Stimulated activated CD4-positive, alpha-beta T cell treated with anti-CD3 and anti-CD28 coated beads, Interleukin-1b, Interleukin-23, amount 100 ng/mL, for 1 hour (primary cell): ENCODE measurements at places on chromosomes 12 and 14.

- no peak for DNase-seq
These were observed 13.0 kb upstream of the PYGL start for GRCh38 chr14:50957296-50957695.

DNA sequence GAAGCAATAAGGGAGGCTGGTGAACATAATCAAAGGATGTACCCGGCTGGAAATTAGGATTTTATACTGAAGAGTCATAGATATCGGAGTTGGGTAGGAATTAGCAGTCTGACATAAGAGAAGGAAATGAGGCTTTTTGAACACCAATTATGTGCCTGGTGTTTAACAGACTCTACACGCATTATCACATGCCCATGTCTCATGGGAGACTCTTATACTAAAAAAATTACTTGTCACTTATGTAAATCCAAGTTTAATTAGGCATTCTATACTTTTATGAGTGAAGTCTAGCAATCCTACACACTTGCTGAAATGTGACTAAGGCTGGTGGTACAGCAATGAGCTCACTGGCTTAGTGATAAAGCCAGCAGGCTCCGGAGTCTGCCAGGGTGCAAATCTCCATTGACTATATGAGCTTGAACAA lies 93.5 kb downstream of the NUAK1 start:
- DNase-seq = no peak

- DNase-seq = no peak
These were observed 164.5 kb downstream of the SLC38A4 start for GRCh38 chr12:46661110-46661845.

DNA sequence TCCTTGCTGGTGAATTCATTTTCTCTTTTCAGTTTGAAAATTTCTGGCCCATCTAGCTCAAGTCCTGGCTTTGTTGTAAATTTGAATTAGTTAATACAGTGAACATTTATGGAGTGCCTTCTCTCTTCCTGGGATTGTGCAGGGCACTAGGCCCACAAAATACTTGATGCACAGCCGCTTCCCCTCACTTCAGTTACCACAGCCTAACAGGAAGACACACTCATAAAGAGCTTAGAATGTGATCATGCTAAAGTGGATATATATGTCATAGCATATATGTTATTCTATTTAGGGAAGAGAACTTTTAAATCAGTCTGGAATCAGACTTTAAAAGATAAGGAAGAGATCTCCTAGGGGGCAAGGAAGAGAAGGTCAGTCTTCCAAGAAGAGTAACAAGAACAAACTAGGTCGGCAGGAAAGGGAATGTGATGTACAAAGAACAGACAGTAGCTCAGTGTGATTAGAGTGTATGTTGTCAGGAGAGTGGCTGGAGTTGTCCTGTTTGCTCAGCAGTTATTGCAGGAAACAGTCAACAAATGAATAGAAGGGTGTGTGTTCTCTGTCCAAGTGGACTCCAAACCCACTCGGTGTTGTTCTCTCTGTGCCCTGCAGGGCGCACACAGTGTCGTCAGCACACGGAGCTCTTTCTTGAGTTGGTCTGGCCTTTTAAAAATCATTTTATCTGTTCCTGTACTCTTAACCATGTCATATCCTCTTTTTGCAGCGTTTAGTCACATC lies 74.4 kb downstream of the DAAM1 start:
- no peak for DNase-seq

GRCh38 chr14:91891721-91892220 lies 24.4 kb upstream of the TC2N start:
- no peak for DNase-seq

DNA sequence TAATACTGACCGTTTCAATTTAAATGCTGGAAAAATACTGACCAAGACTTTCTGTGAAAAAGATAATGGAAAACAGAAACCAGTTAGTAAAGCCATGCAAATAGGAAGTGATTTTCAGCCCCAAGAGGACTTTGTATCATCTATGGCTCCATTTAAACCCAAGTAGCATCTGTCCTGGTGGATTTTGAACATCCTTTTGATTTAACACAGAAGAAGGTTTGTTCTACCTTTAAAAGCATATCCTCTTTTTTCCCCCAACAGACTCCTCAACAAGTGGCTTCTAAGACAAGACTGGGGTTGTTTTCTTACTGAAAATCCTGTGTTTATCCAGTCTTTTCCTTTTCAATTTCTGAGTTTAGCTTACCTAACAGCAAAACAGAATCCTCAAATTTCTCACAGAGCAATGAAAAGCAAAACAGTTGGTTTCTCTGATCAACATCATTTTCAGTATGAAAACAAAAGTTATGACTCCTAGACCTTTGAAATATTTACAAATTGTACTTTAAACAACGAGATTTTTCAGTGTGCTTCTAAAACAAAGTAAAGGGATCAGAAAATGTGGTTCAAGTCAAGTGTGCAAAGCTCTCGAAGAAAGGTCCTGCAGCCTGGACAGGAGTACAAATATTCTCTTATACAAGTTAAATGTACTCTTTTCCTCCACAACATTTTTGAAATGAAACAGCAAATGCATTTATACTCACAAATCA lies 2.9 kb downstream of the PHLDA1 start:
- DNase-seq = no peak

DNA sequence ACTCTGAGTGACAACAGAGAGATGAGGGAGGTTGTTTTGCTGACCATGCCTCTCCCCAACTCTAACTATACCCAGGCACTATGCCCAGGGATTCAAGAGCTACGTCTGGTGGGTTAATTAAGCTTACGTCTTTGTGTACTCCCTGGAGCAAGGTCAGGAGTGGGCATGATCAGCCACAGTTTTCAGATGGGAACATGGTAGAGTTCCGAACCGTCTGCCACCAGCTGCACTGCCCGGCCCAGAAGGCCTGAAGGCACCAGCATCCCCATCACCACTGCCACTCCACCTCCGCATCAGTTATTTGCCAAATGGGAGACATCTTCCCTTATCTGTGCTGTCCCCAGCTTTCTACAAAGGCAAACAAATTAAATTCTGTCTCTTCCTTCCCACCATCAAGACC lies 11.1 kb upstream of the GPX2 start:
- no peak for DNase-seq

DNA sequence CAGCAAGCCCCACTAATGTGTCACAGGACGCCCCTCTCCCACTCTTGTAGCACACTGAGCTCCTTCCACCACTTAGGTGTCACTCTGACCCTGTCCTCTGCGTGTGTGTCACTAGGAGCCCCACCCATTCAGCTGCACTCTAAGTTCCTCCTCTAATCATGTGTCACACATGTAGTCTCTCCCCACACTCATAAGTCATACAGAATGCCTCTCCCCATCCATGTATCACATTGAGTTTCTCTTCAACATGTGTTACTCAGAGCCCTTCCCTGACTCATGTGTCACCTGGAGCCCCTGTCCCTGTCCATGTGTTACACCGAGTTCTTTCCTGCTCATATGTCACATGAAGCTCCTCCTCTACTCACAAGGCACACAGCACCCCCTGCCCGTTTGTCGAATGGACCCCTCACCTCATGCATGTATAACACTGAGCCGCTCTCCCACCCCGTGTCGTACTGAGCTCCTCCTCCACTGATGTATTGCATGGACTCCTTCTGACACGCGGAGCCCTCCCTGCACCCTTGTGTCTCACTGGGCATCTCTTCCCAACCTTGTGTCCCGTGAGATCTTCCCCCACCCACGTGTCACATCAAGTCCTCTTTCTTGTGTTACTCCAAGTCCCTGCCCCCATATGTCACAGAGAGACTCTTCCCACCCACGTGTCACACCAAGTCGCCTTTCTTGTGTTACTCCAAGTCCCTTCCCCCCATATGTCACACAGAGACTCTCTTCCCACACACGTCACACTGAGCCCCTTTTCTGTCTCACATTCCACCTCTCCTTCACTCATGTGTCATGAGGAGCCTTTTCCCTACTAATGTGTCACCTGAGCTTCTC lies 31.0 kb downstream of the RTL1 start:
- no peak for DNase-seq

DNA sequence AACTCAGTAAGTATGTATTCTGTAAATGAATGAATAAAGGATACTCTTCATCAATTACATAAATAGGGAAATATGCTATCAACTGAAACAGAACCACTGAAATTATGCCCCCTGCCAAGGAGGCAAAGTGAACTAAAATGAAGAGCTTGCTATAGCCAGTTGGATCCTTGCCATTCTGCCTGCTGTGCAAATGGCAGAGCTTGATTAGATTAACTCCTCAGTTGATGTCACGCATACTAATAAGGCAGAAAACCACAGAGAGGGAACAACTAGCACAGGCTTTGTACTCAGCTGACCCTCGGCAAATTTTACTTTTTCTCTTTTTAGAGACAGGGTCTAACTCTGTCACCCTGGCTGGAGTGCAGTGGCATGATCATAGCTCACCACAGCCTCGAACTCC lies 36.7 kb upstream of the FERMT2 start:
- no peak for DNase-seq

- no peak for DNase-seq
These were observed 46.9 kb upstream of the MDM1 start for GRCh38 chr12:68378872-68379606.

DNA sequence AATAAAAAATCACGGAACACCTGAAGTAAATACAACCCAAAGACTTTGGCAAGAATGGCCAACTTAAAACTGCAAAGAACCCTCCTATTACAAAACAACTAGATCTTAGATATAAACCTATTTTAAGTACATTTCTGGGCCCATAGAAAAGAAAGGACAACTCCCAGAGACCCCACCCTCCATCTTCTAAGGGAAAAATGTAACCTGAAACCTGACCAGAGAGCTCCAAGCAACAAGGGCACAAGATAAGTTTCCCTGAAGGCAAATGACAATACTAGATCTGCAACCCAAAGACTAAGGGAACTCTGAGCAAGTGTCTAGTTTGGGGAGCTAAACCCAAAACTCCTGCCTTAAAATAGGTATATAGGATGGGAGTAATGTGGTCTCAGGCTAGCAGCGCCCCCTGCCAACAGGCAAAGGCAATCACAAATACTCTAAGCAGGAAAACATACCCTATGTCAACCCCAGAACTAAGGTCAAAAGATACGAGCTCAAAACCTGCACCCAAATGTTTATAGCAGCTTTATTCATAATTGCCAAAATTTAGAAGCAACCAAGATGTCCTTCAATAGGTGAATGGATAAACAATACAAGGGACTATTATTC lies 218.9 kb downstream of the ITPR2 start:
- DNase-seq = no peak

GRCh38 chr12:103318566-103318965 lies 177.2 kb downstream of the C12orf42 start:
- no peak for DNase-seq

- no peak for DNase-seq
These were observed 15.1 kb downstream of the XRCC3 start for GRCh38 chr14:103699901-103700752.

DNA sequence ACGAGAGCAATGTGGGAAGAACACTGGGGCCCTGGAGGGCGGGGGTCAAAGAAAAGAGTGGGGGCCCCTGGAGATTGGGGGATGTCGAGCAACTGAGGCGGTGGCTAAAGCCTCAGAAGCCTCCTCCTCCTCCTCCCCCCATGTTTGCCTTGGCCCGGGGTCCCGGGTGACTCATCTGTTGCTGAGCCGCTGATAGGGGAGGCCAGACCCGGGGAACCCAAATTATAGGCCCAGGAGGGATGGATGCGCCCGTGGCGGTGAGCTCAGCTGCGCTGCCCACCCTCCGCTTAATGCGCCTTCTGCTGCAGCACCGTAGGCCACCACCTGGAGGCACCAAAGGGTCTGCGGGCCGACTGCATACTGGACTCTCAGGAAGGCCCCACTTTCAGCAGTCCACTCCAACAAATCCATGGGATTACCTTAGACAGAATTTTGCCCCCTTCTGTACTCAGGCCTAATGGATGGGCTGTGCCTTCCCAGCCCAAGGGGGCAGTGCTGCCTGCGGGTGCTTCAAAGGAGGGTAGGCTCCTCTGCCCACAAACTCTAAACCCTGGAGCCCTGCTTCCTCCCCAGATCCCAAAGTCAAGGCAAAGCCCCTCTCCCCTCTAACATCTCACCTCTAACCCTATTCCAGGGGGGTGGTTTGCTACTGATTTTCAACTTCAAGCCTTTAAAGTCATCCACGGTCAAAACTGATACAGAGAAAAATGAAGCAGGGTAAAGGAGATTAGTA lies 2.6 kb upstream of the WNT10B start:
- no peak for DNase-seq

DNA sequence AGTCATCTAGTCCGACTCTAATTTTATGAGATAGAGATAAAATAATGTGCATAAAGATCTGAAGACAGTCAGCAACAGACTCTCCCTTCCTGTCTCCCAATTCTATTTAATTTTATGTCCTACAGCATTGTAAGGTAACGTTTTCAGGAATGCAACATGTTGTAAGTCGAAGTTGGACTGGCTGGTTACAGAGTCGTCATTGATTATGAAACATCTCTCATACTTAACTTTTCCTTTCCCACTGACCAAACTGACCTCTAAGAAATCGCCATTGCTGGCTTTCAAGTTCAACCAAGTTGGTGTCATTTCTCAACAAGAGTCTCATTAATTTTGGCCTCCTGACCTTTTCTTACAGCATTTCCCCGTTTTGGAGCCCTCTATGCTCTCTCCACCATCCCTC lies 4.9 kb upstream of the RIC8B start:
- DNase-seq = no peak

- DNase-seq = no peak
These were observed 170.6 kb downstream of the BMP4 start for GRCh38 chr14:53786045-53786444.

GRCh38 chr12:52248541-52249461 lies 15.8 kb downstream of the KRT7 start:
- no peak for DNase-seq

DNA sequence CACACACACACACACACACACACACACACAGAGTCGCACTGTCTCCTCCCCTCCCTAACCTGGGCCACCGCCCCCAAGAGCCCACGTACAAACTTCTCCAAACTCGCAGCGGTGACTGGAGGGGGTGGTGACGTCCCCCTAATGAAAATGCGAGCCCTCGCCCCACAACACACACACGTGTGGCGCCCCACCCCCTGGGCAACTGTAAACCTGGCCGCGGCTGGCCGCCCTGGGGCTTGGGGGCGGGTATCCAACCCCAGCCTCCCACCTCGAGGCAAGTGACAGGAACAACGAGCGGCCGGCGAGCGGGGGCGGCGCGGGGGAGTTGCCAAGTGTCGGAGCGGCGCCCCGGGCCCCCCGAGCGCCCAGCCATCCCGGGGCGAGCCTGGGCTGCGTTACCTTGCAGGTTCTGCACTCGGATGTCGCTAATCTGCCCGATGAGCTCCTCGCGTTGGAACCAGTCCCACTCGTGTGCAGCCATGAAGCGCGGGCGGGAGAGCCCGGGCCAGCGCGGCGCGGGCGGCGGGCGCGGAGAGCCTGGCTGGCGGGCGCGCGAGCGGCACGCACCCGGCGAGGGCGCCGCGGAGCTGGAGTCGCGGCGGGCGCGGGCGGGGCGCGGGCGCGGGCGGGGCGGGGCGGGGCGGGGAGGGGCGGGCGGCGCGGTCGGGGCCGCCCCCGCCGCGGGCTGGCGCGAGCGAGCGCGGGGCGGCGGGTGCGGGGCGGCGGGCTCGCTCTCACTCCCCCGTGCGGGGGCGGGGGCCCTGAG lies at the start of gene CLMN:
TSS of gene CLMN (minus strand) at position 597 of the 766 bp plus-strand sequence. CDS start at position 481, 116 bp downstream.
- no peak for DNase-seq

DNA sequence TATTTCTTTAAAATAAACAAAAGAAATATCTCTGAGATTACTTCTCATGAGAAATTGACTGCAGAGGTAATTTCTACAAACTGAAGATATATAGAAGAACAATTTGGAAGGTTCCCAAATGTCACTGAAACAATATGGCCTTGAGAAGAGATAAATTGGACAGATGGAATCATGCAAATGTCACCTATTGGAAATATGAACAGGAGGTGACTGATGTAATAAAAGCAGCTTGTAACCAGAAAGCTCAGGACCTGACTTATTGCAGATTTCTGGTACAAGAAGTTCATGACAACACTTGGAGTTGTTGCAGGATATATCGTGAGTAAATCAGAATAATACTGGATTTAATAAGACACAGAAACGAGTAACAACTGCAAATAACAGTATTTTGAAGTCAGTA lies 93.3 kb upstream of the TRHDE start:
- DNase-seq = no peak
